ENCODE measurements at places on chromosomes 1 and 21.

GRCh38 chr1:228073061-228073856 lies 9.2 kb upstream of the ARF1 start:
- no peak for DNase-seq

GRCh38 chr1:99544328-99544727 lies 101.6 kb upstream of the PALMD start:
- DNase-seq, result no peak

DNA sequence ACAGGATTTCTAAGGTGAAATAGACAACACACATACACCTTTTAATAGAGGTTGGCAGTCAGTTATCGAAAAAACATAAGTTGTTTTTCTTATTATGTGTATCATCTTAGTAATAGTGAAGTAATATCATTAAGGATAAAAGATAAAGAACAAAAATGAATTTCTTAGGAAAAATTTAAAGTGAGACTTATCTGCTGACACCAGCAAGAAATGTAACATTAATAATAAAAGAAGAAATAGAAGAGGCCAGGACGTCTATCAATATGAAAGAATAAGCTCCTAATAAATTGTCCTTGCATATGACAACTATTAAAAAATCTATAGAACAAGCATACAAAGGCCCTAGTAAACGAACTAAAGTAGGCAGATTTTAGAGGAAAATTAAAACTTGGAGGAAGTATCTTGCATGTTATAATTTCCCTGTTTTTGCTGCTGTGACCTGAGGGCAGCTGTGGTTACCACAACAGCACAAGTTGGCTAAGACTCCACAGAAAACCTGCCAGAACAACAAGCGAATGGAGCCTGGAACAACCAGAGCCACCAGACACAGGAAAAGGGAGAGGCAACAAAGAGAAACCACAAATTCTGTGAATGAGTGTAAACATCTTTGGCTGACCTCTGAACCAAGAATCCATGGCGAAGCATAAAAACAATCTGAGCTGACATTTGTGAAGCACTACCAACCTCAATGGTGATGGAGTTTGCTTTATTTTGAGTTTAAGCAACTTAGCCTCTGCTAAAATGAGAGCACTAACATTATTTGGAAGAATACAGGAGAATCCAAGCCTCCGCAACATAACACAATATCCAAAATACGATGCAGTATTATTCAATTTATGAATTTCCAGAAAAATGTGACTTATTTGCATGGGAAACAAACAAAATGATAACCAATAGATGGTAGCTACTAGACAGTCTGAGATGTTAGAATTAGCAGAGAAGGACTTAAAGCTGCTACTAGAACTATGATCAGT lies 207.5 kb downstream of the KCNT2 start:
- no peak for DNase-seq

GRCh38 chr1:207431508-207431907 lies 22.6 kb upstream of the CR2 start:
- DNase-seq, result no peak

GRCh38 chr1:153494976-153495535 lies 34.6 kb upstream of the S100A7 start:
- DNase-seq, result peak; percentile 57

GRCh38 chr21:43353282-43354025 lies 73.5 kb downstream of the SIK1 start:
- DNase-seq, result no peak

GRCh38 chr1:107432108-107432507 lies 291.3 kb downstream of the NTNG1 start:
- DNase-seq, result no peak

DNA sequence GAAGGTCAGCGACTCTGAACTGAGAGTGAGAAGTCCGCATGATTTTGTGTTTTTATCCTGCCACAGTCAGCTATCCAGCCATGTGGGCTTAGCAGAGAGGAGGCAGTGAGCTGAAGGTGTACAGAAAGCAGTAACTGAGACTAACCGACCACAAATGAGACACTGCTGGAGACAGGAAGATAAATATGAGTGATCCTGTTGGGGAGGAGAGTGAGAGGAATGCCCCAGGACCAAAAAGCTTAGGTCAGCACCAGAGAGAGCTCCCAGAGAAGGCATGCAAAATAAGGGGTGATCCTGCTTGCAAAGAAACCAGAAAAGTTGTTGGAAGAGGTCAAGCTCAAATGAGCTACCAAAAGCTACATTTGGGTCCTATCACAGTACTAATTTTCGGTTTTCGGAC lies 63.7 kb downstream of the HLCS start:
- DNase-seq, result no peak

GRCh38 chr1:41591891-41592290 lies 107.4 kb upstream of the EDN2 start:
- DNase-seq, result no peak

- DNase-seq, result no peak
Measured at GRCh38 chr1:7077136-7077535, 291.9 kb downstream of the CAMTA1 start.

DNA sequence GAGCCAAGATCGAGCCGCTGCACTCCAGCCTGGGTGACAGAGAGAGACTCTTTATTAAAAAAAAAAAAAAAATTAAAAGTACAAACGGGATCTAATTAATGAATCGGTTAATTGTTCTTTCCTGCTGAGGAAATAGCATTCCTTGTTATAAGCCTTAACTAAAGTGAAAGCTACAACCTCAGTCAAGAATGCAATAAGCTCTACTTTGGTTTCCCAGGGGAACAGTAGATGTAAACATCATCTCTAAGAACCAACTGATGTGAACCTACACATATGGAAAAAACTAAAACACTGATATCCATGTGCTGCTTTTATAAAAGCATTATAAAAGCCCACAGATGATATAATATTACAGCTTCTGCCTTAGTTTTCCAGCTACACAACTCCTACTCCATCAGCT lies 41.9 kb downstream of the LPGAT1 start:
- no peak for DNase-seq

GRCh38 chr1:179318491-179318890 lies 24.9 kb downstream of the SOAT1 start:
- no peak for DNase-seq

- DNase-seq, result no peak
Measured at GRCh38 chr21:14321042-14321441, 61.9 kb downstream of the HSPA13 start.

DNA sequence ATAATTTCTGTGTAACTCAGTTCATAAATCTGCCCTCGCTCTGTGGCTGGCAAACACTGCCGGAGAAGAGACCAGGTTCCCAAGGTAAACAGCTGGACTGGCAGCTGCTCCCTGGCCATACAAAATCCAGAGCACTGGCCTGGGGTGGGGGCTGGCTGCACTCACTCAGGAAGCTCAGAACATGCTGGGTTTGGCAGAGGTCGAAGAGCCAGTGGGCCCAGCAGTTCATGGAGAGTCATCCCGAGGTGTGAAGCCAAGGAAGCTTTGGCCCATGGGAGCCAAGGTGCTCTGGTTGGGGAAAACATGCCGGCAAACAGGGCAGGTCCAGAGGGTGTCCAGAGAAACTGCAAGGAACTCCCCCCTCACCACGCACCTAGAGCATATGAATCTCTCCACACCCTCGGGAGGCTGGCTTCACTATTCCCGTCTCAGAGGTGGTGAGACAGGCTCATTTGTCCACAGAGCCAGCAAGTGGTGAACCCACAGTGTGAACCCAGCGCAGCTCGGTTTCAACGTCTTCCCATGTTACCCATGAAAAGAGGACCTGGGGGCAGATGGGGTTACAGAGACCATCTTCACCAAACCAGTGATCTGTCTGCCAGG lies 102.4 kb downstream of the DMRTB1 start:
- DNase-seq, result no peak

GRCh38 chr1:147099192-147099591 lies 73.1 kb downstream of the PRKAB2 start:
- no peak for DNase-seq

GRCh38 chr1:156525856-156526489 lies 25.4 kb upstream of the MEF2D start:
- DNase-seq, result no peak

GRCh38 chr1:212215910-212216309 lies 69.3 kb upstream of the PPP2R5A start:
- no peak for DNase-seq

DNA sequence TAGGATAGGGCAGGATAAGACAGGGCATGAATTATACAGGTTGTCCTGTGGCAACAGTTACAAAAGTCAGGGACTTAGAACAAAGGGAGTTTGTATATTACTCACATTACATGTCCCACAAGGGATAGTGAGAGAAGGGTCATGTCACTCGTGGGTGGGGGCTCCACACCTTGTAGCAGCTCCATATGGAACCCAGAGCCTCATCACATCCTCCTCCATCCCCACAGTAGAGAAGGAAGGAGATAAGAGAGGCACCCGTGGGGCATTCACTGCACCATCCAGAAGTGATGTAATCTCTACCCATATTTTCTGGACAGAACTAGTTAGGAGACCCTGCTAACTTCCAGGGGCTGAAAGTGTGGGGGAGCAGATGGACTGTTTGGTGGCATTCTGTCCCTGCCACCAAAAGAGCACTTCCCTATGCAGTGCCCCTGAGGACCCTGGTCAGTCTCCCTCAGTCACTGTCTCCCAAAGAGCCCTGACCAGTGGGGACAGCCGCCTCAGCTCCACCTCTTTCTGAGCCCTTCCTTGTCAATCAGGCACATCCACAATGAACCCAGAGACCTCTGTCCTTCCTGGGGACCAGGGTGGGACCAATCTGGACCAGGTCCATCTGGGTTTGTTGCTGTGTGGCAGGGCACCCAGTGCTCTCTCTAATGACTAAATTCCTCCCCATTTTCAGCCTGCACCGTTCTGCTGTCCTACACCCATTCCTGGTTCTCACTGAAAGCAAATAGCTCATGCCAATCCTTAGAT lies 154.8 kb upstream of the ETV3 start:
- no peak for DNase-seq

GRCh38 chr1:38098101-38098847 lies 51.7 kb upstream of the POU3F1 start:
- no peak for DNase-seq

GRCh38 chr1:219066631-219067349 lies 106.9 kb upstream of the LYPLAL1 start:
- no peak for DNase-seq

DNA sequence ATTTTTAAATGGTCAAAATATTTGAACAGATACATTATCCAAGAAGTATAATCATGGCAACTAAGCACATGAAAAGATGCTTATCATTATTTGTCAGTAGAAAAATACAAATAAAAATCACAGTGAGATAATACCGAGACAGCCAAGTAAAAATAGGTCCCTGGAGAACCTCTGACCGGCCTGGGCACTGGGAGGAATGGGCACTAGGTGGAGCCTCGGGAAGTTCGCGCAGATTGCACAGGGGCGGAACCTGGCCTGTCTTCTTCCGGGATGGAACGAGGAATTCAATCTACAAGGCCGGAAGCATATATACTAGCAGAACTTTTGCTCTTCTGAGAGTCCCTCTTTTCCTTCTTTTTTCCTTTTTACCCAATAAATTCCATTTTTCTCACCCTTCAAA lies 148.5 kb upstream of the CHRM3 start:
- no peak for DNase-seq

- no peak for DNase-seq
Measured at GRCh38 chr21:37905291-37905690, 11.0 kb downstream of the KCNJ6 start.

DNA sequence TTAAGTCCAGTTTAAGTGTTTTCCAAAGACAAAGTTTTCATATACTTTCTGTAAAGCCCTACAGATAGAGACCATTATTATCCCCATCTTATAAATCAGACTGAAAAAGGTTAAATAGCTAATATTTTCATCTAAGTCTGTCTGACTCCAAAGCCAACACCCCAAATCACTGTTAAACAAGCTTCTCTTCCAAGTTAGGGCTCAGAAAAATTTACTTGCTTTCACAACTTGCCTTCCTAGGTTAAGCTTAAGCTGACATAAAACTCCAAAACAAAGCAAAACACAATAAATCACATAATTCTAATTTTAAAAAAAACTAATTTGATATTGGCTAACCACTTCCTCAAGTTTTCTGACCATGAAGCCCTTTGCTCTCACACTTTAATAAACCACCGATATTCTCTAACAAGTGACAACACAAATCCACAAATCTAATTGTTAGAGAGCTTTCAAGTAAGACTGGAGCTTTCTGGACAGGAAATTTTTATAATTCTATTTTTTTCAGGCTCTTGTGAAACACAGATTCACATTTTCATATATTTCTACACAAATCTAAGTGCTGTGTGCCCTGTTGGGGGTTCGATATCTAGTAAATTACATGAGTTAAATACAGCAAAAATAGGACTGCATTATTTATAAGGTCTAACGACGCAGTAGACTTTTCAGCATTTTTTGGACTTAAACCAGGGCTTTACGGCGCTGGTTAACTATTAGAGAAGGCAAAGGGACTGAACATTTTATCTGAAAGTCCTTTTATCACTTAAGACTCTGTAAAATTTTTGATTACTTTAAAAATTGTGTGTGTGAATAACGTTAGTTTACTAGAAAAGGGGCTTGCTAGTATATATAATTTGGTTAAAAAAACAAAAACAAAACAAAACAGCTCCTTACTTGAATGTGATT lies 2.1 kb downstream of the GNG12 start:
- DNase-seq, result no peak

- DNase-seq, result no peak
Measured at GRCh38 chr1:214977110-214977509, 105.4 kb upstream of the KCNK2 start.

GRCh38 chr1:208189183-208189582 lies 55.0 kb downstream of the PLXNA2 start:
- DNase-seq, result no peak

DNA sequence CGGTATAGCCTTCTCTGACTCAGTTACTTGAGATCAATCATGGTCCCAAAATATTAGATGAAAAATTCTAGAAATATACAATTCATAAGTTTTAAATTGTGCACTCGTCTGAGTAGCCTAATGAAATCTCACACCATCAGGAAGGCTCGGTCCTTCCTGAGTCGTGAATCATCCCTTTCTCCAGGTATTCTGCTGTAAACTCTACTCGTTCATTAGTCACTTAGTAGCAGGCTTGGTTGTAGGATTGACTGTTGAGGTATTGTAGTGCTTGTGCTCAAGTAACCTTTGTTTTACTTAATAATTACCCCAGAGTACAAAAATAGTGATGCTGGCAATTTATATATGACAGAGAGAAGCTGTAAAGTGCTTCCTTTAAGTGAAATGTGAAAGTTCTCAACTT lies 238.7 kb downstream of the OLFM3 start:
- no peak for DNase-seq

DNA sequence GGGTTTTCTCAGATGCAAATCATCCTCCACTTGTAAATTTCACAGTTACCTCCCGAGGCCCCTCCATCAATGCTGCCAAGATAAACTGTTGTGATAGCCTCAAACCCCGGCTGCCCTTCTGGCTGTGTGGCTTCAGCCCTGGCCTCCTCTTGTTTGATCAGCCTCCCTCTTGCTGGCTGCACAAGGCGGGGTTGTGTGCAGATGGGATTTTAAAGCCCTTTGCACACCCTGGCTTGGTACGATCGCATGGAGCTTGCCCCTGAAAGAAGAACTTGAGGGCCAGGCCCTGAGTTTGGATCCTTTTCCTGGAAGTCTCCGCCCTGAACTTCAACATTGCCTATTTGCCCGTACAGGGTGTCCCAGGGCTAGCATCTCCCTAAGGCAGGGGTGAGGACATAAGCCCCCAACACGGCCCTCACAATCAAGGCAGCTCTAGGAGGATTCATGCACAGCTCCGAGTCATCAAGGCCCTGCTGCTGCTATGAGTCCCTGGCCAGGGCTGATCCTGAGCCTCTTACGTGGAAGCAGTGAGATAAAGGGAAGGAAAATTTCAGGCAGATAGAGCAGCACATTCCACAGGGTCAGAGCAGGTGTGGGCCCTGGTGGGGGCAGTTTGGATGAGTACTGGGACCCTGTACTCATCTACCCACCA lies 181.2 kb upstream of the VAMP3 start:
- no peak for DNase-seq

- no peak for DNase-seq
Measured at GRCh38 chr1:216788671-216789070, 65.4 kb upstream of the ESRRG start.

- DNase-seq, result no peak
Measured at GRCh38 chr1:153544453-153545066, 1.0 kb downstream of the S100A4 start.

Data from activated T-helper 1 cell treated with anti-CD3 and anti-CD28 coated beads, Interleukin-2, amount 50 U/mL, for 16 hours (primary cell).